ENCODE measurements at places on chromosomes 2 and 18.

DNA sequence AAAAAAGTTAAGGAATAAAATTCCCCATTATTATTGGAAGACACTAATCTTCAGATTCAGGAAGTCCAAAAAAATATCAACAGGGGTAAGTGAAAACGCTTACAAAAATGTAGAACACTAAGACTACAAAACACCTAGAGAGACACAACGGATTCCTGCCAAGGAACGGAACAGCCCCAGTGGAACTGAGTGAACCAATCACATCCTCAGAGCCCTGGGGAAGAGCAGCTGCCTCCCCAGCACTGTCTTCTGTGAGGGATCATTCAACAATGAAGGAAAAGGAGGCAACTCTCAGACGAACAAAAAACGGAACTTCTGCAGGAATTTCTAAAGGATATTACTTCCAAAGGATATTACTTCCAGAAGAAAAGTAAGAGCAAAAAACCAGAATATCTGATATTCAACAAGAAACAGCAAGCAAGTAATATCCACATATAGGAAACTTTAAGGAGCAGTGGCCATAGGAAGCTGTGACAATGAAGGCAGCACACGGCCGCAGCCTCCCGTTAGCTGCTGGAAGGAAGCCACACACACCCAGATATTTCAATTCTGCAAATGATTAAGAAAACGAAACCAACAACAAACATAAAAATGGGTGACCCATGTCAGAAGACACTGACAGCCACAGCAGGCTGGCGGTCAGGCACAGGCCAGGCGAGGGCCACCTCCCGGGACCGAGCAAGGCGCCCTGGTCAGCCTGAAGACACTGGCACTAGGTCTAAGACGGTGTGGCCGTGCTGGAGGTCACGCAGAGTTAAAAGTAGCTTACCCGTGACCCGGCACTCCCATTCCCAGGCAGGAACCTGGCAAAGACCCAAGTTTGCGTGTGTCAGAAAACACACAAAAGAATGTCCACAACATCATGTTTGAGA lies 81.8 kb downstream of the HDAC4 start:
- DNase-seq: no peak

- no peak for DNase-seq
Observed at GRCh38 chr18:72375618-72376017, 168.5 kb downstream of the CBLN2 start.

- DNase-seq: no peak
Observed at GRCh38 chr2:233705911-233706506, 6.7 kb upstream of the UGT1A5 start.

- DNase-seq: no peak
Observed at GRCh38 chr2:44273596-44273995, 1.7 kb upstream of the SLC3A1 start.

- DNase-seq: peak; percentile 5
Observed at GRCh38 chr2:210072922-210073509, 70.6 kb downstream of the RPE start.

DNA sequence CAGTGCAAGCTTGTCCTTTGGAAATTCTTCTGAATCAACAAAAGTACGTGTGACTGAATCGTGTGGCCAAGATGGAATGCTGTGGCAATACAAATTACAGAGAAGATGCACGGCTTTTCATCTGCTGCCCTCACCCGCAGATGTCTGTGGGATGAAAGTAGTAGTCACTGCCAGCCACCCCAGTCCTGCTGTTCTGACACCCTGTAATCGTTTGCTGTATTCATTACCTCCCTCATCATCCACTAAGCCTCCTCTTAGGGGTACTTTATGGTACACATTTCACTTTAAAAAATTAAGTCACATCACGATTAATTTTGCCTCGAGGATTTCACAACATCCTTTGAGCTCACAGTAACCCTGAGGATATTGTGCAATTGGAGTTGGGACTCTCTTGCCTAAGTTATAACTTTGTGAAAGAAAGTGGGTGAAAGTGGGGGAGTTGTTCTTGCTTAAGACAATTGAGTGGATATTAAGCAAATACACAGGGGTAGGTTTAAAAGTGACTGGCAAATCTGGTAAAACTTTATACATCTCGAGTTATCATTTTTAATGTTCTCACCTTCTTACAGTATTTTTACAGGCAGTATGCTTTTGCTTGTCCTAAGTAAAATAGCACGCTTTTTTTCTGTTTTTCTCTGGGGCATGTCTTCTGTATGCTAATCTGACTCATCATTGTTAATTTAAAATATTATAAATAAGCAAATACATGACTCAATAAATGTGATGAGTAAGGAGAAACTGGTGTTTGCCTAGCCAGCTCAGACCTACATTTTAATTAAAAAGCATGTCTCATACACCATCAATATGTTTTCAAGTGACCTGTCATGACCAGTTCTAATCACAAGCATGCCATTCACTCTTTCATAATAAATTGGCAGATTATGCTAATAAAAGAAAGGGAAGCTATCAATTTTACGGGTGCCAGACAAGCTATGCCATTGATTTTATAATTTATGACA lies 680.9 kb downstream of the IRS1 start:
- DNase-seq: no peak

- no peak for DNase-seq
Observed at GRCh38 chr2:5315041-5315440, 377.1 kb upstream of the SOX11 start.

- no peak for DNase-seq
Observed at GRCh38 chr2:163734881-163735684, 725 bp downstream of the FIGN start.

- no peak for DNase-seq
Observed at GRCh38 chr2:125581557-125581956, 1074.4 kb upstream of the GYPC start.

- DNase-seq: peak; percentile 68
Observed at GRCh38 chr18:907115-907884, 2.6 kb downstream of the ADCYAP1 start.

- DNase-seq: no peak
Observed at GRCh38 chr18:51134721-51135120, 62.8 kb downstream of the MEX3C start.

- DNase-seq: no peak
Observed at GRCh38 chr2:8515864-8516533, 165.9 kb upstream of the ID2 start.

DNA sequence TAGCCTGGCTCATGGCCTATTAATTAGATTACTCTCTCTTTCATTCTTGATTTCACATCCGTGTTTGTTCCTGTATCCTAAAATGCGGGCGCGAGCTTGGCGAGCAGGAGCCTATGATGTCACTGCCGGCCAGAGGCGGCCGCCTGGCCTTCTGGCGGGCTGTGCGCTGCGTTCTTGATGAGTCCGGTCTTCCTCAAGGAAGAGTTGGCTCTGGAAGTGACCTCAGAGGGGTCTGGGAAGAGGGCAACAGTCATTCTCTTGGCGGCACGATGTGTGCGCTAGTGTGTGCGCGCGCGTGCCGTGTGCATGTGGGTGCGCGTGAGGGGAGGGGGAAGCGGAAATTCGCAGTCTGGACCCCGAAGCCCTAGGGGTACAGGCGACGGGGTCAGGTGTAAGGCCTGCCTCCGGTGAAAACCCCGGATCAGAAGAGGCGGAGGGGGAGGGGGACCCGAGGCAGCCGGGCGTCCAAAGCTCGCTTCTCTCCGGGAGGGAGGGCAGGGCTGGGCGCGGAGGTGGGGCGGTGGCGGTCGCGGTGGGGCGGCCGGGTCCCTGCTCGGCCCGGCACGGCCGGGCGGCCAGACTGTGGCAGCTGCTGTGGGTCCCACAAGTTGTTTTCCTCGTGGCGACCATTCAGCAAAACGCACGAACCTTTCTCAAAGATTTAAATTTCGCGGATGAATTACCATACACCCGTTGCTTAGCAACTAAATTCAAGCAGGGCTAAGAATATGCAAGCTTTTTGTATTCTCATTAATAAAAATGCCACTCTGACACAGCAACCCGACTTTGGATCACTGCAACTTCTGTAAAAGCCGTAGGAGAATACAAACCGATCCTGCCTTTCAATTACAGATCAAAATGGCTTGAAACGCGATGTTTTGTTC lies 8.4 kb downstream of the POU3F3 start:
- DNase-seq: no peak
